CD4-positive, alpha-beta T cell treated with Interleukin-12 subunit alpha and Interleukin-12 subunit beta, for 1 hour (primary cell): ENCODE measurements at places on chromosomes 2 and 18.

GRCh38 chr2:237480988-237481525 is 6.0 kb upstream of the MLPH start:
- DNase-seq: no peak

GRCh38 chr2:168577885-168578284 is 121.8 kb downstream of the CERS6 start:
- DNase-seq: no peak

DNA sequence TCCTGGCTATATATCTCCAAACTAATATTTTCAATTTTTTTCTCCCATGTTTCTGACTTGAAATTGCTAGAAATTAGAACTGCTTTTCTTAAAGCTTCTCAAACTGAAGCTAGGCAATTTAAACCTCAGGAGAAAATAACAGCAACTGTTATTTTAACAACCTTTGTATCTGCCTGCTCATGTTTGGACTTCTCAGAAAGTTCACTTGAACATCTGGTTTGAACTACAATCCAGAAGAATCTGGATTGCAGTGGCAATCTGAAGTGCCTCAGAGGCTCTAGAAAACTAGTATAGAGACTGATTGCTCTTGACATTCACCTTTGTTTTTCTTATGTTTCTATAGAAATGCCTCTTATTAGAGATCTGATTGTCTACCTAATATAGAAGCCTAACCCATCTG is 64.1 kb downstream of the STAT4 start:
- DNase-seq: no peak

DNA sequence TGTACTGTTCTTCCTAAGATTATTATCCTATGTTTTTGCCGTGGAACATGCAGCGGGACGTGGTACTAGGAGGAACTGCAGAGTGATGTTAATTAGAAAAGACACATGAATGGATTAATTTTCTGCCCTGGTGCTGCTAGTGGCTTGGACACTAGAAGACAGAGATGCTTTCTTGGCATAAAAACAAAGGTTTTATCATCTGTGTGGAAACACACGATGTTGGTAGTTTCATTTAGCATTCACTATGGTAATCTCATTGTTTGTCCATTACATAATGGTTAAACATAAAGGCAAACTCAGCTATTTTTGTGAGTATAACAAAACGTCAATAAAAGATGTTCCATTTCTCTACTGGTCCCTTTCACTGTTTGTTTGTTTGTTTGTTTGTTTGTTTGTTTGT is 22.8 kb downstream of the COL6A3 start:
- no peak for DNase-seq

DNA sequence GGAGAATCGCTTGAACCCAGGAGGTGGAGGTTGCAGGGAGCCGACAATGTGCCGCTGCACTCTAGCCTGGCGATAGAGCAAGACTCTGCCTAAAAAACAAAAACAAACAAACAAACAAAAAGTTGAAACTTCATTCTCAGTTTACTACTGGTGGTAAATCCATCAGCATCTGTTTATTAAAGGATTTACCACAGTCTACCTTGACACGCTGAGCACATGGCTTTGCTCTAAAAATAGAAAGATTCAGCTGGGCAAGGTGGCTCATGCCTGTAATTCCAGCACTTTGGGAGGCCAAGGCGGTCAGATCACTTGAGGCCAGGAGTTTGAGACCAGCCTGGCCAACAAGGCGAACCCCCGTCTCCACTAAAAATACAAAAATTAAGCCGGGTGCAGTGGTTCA is 201.3 kb downstream of the TGIF1 start:
- no peak for DNase-seq

DNA sequence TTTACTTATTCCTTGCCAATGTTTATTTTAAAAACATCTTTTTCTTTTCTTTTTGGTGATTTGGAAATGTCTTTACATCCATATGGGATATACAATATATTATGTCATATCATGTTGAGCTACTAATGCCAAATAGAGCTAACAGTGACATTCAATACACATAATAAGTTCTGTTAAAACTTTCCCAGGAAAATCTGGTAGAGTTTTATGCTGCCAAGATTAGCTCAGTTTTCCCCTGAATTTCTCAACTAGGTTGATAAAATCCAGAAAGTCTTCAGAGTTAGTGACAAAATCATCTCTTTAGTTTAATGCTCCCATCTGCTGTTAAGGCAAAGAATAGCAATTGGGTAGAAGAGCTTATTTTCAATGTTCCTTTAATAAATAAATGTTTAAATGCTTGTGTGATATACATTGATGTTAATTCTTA is 9.9 kb downstream of the COL3A1 start:
- DNase-seq: no peak

DNA sequence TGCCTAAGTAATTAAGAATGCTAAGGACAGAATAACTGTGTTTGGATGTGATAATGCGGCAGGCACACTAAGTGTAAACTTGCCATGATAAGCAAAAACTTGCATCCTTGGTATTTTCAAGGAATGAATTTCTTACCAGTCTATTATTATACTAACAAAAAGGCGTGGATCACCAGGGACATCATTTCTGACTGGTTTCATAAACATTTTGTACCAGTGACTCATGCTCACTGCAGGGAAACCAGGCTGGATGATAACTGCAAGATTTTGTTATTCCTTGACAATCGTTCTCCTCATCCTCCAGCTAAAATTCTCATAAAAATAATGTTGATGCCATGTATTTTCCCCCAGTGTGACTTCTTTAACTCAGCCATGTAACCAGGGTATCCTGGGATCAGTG is 289.5 kb downstream of the CDCA7 start:
- no peak for DNase-seq

DNA sequence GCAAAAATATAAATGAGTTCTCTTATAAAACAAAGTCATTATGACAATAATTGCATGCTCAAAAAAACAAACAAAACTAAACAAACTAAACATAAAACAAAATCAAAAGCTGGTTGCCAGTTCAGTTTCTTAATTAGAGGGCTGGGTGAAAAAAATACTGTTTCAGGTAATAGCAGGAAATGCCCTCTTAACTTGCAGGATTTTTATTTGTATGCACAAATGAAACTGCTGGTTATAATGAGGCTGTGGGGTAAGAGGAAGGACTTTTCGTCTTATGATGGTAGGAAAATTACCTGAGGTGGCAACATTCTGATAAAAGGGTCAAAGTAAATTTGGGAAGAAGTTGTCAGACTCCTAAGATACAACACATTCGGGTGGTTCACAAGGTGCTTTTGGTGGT is 21.5 kb upstream of the CDKL4 start:
- DNase-seq: no peak

DNA sequence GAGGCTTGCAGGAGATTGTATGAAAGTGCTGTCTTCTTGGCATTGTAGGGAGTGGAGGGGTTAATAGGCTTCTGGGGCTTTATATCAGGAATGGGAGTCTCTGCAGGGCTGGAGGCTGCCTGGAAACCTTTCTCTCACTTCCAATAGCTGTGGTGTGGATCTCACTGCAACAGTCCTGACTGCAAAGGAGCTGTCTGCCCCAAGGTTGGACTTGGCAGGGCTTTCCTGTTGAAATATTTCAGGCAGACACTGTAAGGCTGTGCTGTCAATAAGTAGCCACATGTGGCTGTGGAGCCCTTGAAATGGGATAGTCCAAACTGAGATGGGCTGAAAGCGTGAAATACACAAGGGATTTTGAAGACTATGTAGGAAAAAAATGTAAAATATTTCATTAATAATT is 399.1 kb upstream of the SPRED2 start:
- DNase-seq: no peak

- no peak for DNase-seq
These were observed 3.8 kb downstream of the NT5C1B start for GRCh38 chr2:18585526-18585925.

DNA sequence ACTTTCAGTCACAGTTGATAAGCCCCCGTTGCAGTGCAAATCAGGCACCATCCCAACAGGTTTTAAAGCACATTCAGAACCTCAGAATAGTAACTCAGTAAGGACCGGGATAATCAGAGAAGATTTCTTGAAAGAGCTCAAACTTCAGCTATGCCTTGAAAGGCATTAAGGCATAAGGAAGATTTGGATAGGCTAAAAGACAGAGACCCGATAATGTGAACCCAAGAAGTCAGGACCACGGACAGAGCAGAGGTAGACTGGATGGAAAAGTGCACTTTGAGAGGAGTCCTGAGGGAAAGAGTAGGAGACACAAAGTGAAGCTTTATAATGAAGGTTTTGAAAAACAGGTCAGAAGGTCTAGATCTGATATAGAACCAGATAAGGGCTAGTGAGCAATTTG is 36.9 kb upstream of the KLF7 start:
- DNase-seq: no peak

DNA sequence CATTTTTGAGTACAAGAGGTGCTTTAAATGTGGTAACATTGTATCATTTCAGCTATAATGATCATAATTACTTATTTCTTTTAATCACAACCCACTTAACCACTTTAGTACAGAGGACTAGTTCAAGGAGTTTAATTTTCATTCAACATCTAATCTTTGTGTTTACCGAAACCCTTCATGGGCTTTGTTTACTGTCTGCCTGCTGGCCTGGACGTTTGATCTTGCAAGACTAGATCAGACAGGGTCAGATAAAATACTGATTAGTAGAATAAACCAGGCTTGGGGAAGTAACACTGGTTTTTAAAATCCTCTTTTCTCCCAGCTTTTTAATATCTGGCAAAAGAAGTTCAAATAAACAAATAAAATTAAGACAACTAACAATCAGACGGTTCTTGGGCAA is 93.6 kb downstream of the SATB2 start:
- no peak for DNase-seq

DNA sequence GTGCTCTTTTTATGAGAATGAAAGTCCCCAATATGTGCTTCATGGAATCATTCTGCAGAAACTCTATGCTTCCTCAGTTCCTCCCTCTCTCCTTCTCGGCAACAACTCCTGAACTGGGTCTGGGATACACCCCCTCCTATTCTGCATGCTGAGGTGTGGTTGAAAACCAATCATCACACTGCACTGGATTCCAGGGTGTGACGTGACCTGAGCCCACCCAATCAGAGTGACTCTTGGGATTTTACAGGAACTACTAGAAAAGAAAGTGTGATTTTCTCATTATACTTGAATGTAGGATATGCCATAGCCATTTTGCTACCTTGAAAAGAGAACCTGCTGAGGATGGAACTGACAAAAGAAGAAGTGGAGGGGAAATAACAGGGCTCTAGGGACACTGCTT is 36.3 kb downstream of the ACVR1 start:
- no peak for DNase-seq

DNA sequence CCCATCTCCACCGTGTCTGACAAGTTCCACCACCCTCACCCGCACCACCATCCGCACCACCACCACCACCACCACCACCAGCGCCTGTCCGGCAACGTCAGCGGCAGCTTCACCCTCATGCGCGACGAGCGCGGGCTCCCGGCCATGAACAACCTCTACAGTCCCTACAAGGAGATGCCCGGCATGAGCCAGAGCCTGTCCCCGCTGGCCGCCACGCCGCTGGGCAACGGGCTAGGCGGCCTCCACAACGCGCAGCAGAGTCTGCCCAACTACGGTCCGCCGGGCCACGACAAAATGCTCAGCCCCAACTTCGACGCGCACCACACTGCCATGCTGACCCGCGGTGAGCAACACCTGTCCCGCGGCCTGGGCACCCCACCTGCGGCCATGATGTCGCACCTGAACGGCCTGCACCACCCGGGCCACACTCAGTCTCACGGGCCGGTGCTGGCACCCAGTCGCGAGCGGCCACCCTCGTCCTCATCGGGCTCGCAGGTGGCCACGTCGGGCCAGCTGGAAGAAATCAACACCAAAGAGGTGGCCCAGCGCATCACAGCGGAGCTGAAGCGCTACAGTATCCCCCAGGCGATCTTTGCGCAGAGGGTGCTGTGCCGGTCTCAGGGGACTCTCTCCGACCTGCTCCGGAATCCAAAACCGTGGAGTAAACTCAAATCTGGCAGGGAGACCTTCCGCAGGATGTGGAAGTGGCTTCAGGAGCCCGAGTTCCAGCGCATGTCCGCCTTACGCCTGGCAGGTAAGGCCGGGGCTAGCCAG is 1.2 kb downstream of the ONECUT2 start:
- no peak for DNase-seq

DNA sequence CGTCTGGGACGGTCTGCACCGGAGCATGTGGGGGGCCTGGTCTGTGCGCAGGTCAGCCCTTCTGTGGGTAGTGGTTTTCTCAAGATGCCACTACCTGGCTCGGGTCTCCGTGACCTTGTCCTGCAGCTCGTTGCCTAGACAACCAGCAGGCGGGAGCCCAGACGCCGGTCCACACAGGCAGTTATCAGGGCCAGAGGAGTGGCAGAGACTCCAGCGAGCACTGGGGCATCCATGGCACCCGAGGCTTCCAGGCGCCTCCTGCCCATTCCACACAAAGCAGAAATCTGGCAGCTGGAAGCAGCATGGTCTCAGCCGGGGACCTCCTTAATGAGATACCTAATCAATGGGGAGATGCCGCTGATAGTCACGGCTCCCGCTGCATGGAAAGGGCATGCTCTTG is 156.1 kb downstream of the FAM210A start:
- no peak for DNase-seq

- no peak for DNase-seq
These were observed 52.6 kb downstream of the BCL11A start for GRCh38 chr2:60500861-60501260.

DNA sequence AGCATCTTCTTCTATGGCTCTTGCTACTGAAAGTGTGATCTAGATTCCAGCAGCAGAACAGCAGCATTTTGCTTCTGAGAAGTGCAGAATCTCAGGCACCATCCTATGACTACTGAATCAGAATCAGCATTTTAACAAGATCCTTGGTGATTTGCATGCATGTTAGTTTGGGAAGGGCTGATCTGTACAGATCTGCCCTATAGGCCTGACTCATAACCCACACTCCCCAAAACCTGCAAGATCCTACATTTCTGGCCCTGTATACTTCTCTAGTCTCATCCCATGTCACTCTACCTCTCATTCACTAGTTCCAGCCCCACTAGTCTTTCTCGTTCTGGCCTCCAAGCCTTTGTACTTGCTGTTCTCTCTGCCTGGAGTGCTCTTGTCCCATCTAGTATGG is 15.7 kb upstream of the DARS1 start:
- no peak for DNase-seq

DNA sequence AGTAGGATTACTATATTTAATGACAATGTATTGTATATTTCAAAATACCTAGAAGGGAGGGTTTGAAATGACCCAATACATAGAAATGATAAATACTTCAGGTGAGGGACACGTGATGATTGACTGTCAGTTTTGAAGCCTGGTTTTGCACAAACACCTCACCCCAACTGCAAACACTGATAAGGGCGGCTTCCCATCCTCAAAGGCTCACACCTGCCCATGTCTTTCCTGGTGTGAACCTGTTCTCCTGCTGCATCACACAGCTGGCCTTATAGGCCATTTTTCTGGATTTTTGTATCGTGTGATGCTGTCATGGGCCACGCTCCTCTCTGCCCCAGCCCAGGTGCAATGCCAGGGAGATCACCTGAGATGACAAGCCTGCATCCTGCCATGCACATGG is 166.5 kb upstream of the NCK2 start:
- no peak for DNase-seq

GRCh38 chr2:181858600-181858999 is 32.9 kb upstream of the ITPRID2 start:
- DNase-seq: no peak

GRCh38 chr2:158975271-158975921 is 7.0 kb downstream of the TANC1 start:
- no peak for DNase-seq

- no peak for DNase-seq
These were observed 14.2 kb upstream of the PLEKHM3 start for GRCh38 chr2:208039376-208040110.
